ENCODE measurements at places on chromosomes 5 and 9.

DNA sequence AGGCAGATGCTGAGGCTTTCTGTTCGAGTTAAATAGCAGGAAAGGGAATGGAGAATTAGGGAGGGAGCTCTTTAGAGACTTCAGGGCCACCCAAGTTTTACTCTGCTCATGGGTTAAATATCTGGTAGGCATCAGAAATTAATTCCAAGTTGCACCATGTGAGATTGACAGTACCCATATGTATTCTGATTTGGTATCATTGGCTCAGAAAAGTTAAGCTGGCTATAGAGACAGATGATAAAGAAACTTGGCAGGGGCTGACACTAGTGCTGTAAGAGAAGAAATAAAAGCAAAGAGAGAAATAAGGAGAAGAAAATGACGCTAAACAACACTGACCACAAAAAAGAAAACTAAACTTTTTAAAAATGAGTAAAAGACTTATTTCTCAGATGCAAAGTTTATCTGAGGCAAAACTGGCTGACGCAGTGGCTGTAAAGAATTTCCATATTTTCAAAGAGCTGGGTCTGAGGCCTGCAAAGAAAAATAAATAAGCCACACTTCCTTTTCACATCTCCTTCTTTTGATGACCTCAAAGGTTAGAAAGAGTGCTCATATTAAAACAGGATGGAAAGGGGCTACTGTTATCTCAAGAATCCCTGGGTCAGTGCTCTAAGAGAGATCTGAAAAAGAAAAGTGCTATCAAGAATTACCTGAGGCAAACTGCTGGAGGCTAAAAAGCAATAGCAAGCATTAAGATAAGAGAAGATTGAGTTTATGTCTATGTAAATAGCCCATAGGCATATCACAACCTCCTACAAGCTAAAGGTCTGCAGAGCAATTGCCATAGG lies 399.0 kb upstream of the MEF2C start:
- no peak for DNase-seq

- peak; percentile 51 for DNase-seq
Measured at GRCh38 chr9:76987594-76988200, 31.8 kb upstream of the FOXB2 start.

DNA sequence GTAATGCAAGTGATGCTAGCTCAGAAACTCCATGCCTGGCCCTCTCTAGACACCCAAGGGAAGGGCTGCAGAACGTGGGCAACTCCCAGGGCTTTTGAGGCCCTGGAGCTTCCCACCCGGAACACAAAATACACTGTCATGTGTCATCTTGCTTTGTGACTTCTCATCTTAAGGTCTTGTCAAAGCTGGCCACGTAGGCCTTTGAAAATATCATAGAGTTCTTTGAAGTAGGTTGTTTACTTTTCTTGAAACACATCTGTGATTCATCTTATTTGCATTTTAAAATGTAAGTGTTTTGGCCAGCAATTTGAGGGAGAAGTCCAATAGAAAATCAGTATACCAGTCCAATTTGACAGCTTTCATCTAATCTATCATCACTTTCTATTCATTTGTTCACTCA lies 40.2 kb upstream of the PALM2AKAP2 start:
- DNase-seq: no peak

DNA sequence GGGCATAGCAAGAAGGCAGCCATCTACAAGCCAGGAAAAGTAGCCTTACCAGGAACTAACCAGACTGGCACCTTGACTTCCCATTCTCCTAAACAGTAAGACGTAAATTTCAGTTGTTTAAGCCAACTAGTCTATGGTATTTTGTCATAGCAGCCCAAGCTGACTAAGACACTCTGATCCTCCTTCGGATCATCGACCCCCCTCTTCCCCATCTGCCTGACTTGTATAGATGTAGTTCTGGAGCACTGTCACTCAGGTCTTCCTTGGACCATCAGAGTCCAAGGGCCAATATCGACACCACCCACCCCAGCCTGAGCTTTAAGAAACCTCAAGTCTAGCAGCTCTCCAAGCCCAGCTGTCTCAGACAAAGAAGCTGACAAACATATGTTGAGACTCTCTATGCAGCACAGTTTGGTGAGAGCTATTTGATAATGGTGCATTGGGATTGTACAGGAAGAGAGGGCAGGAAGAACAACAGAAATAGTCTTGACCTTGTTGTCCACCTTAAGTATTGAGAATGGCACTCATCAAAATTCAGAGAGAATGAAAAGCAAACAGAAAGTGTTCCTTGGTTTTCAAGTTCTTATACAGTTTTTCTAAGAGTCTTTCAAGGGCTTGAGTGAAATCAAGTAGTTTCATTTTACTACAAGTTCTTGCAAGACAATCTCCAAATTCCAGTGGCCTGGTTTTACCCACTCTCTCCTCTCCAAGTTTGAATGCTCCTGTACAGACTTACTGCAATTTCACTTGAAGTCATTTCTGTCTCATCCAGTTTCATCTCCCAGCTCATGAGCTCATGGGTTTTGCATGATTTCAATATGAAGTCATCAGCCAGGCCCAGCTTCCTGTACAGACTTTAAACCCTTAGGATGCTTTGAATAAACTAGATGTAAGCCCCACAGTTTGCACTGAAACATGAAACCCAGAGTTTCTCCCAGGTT lies 122.3 kb upstream of the RAI14 start:
- no peak for DNase-seq
